ENCODE measurements at places on chromosomes 6 and 20.
A peak's percentile ranks its signal among the peaks of the same experiment; 100 is the strongest.

GRCh38 chr6:139277587-139277986 is 14.2 kb downstream of the TXLNB start:
- no peak for DNase-seq

GRCh38 chr6:139395891-139396301 is 21.4 kb upstream of the CITED2 start:
- DNase-seq: no peak

DNA sequence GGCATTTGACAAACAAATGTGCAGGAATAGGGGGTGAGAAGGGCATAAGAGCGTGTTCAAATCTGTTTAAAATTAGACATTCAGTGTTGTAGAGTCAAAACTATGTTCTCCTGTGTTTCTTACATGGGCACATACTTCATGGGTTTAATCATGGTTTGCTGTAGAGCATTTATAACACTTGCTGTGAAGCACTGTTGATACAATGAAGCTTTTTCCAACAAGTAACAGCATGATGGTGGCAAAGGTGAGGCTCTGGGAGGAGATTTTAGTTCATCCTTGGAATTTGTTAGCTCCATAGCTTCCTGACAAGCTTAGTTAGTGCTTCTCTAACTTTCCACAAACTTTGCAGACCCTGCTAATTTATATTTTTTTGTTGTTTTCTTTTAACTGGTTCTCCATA is 900.7 kb downstream of the TFAP2A start:
- DNase-seq: no peak

GRCh38 chr20:35274172-35275092 is 3.5 kb downstream of the MMP24OS start:
- DNase-seq: no peak

DNA sequence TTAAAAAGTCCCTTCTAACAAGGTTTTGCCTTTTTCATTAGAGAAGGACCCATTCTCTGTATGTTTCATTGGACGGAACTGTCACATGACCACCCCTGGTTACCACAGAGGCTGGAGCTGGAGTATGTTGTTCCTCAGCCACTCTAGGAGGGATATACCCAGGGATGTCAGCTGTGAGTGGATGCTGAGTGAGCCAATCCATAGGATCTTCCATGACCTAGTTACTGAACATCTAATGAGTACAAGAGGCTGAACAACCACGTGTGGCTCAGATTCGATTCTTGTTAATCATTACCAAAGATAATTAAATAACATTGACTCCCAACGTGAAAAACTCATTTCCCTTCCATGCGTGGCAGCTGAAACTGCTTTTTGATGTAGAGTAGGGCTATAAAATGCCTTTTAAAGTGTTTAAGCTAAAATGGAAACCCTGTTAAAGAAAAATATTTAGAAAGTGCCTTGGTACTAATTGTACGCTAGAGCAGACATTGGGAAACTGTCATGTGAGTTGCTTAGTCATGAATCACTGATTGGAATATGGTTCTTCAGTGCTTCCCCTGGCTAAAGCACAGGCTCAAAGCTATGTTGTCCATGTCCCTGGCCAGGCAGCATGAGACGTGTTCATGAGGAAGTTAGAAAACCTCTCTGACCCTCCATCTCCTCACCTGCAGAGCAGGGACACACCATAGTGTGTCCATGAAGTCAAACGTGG is 256.1 kb downstream of the ZNF217 start:
- no peak for DNase-seq

DNA sequence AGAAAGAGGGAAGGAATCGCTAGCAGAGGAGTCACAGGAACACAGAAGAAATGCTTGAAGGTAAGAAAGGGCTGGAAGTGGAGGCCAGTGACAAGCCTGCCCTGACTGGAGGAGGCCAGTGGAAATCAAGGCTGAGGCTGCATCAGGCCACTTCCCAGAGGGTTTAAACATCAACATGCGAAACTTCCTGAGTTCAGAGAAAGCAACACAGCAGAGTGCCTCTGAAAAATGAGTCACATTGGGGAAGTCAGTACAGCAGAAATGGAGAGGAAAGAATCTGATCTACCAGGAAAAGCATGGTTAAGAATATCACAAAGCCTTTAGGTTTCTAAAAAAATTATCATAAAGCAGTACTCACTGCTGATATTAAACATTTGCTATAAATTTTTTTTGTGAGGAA is 23.3 kb downstream of the NAPB start:
- no peak for DNase-seq

- DNase-seq: no peak
Measured at GRCh38 chr6:132063738-132064137, 112.6 kb upstream of the CCN2 start.

DNA sequence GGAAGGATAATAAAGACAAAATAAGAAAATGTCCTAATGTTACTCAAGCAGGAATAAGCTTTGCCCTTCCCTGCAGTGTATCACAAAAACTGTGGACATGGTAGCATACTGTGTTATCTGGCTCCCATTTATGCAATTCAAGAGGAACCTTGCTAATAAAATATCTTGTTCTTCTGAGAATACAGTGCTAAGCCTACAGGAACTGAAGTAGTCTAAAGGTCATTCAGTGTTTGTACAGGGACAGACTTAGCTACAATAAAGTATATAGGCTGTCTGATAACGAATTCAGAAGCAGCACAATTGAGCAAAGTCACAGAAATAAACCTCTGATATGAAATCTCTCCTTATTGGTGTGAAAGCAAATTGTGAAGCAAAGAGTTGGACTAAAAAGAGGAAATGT is 59.6 kb upstream of the SDHAF4 start:
- DNase-seq: no peak

- no peak for DNase-seq
Measured at GRCh38 chr6:156058356-156058755, 602.7 kb upstream of the NOX3 start.

GRCh38 chr6:5511954-5512353 is 250.6 kb downstream of the FARS2 start:
- no peak for DNase-seq

- DNase-seq: peak; percentile 58
Measured at GRCh38 chr20:25984933-25985332, 288.3 kb upstream of the ZNF337 start.

DNA sequence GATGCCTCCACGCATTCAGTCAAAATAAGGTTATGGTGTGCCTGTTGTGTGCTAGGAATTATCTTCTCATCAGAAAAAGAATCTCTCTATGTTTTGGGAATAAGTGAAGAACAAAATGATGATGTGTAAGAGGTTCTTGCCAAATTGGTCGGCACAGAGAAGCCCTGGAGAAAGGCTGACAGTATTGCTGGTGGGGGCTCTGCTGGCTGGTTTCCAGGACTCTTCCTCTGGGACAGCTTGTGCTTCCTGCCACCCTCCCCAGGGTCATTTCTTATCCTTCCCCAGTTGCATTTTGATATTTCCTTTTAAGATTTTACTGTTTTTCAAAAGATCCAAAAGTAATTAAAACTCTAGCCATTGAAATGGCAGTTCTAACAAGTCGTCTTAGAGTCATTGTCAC is 22.1 kb downstream of the CST4 start:
- no peak for DNase-seq

- no peak for DNase-seq
Measured at GRCh38 chr20:49306903-49307620, 29.2 kb upstream of the ZNFX1 start.

- DNase-seq: no peak
Measured at GRCh38 chr6:33962246-33963027, 158.6 kb upstream of the MLN start.

GRCh38 chr20:43271980-43272379 is 82.3 kb upstream of the PTPRT start:
- DNase-seq: no peak

DNA sequence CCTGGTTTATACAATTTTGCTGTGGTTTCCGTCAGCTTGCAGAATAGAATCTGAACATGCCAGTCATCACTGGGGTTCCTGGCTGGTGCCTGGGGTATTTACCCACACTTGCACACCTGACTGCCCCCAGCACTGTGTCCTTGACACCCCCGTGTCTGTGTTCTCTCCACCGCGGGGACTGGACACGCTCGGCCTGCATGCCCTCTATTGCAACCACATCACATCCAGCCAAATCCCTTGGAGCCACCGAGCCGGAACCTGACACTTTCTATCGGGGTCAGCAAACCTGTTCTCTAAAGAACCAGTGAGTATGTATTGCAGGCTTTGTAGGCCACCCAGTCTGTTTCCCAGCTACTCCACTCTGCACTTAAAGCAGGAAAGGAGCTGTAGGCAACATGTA is 527.5 kb downstream of the PRKN start:
- DNase-seq: no peak

DNA sequence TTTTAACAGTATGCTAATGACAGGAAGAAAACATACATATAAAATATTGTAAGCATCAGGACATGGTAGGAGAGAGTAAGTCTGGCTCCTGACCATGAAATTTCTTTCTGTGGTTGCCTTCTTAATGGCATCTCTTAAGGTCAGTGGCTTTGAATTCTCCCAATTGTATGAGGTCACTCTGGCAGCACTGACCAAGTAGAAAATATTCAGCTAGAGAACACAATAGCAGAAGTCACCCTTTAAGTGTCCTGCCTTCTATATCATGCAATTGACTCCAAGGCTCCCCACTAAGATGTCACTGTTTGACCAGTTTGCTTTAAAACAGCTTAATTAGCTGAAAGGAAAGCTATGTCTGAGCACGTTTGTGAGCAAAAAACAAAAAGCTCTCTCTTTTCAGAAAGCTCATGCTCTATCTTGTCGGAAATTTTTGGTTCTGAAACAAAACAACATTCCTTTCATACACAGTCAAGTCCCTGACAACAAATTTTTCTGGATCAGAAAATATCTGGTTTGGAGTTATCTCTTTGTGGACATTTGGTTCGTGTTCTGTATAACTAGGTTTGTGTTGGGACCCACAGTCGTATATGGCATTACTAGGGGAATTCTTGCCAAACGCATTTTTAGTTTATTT is 120.9 kb upstream of the IFNGR1 start:
- no peak for DNase-seq

GRCh38 chr6:32637219-32637880 is at the start of gene HLA-DQA1:
Gene HLA-DQA1, plus strand, starts transcription at chr6:32637406. Its CDS starts 53 bp downstream, at chr6:32637459.
- DNase-seq: no peak

GRCh38 chr6:56820060-56820459 is 134.8 kb upstream of the BEND6 start:
- no peak for DNase-seq

DNA sequence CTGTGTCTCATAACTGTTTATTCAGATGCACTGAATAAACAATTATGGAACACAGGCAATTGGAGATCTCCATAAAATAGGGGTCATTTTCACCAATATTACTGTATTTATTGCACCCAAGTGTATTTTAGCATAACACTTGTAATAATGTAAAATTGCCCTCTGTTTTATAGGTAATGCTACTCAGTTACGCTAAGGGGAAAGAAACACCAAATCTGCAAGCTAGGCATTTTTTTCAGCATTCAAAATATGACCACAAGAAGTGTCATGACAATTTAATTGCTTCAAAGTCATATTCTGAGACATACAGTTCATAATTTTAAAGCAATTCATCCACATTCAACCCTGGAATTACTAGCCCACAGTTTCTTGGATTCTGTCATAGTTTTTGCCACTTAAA is 643.2 kb upstream of the NOX3 start:
- DNase-seq: no peak

DNA sequence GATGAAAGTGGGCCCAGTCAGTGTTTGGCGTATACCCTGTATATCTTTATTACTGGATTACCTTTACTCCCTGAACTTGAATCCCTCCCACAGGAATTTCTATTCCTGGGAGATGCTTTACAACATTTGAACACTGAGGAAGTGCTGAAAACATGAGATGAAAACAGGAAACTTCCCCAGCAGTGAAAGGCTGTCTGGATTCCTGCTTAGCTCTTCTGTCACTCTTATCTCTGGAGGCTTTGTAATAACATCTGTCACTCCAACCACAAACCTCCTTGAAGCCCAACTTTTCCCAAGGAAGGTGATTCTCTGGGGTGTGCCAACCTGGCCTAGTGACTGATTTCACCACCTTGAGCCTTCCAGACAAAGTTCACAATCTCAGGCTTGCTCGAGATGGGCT is 264.5 kb upstream of the BMP2 start:
- DNase-seq: no peak

- DNase-seq: no peak
Measured at GRCh38 chr20:36852187-36852586, 23.8 kb upstream of the TLDC2 start.

DNA sequence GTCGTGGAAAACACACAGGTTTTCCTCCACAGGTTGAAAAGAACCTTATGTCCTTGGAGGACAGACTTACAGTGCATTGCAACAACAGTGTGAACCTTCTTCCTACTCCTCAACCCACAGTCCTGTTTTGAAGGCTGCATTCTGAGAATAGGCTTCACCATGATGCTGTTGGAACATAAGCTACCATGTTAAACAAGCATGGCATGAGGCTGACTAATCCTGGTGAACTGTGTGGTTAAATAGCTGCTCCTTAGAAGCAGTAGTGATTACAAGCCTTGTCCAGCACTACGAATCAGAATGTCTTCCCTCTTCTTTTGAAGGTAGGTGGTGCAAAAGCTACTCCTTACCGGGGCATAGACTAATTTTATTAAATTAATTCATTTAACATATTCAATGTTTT is 368.5 kb upstream of the EPHA7 start:
- no peak for DNase-seq

- no peak for DNase-seq
Measured at GRCh38 chr20:55936209-55936595, 69.1 kb downstream of the CBLN4 start.

DNA sequence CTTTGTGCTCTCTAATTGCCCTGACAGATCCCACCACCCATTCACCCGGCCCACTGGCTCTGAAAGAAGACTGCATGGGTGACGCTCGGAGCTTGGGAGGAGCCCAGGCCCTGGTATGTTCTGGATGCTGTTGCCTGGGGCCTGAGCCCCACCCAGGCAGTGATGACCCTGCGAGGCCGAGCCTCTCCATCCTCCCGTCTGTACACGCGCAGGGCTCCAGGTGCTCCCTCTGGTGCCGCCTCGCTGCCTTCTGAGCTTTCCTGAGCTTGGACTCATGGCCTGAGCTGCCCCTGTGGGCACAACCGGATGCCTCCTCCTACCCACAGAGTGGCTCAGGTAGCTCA is 61.2 kb downstream of the STK35 start:
- DNase-seq: no peak

DNA sequence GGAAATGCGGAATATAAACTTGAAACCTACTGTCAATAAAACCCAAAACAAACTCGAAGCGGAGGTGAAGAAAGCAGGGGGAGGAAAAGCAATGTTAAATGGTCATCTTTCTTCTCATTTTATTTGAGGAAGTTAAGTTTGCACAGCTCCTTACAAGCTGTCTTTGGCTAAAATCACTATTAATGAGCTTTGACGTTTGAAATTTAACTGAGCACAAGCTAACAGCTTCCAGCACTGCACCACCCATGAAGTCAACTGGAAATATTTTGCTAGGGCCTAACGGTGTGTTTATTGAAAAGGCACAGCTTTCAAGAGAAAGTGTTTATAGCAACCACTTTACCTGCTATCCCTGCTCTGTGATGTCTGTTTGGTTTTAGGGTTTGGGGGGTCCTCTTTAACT is 103.8 kb downstream of the PKHD1 start:
- DNase-seq: no peak
